ENCODE measurements at places on chromosomes 12 and 14. TPM values are rescaled to one million over a fixed set of nuclear protein-coding genes. Genes with fewer than 3 reads are reported as not detected.

Gene C12orf60
- 1.5 TPM for total RNA-seq

Gene TMEM121
- 11.0 TPM for total RNA-seq

Gene RDH12
- total RNA-seq: not detected

Gene ZFHX2
- 0.32 TPM for total RNA-seq

Gene SMCO2
- not detected for total RNA-seq

Gene KRT79
- not detected for total RNA-seq

Gene SLC15A4
- total RNA-seq: 35.8 TPM

Gene TAS2R7
- 0.32 TPM for total RNA-seq

Gene LHX5
- not detected for total RNA-seq

- DNase-seq: no peak
Observed at GRCh38 chr14:90519262-90519920, 122.6 kb downstream of the CALM1 start.

DNA sequence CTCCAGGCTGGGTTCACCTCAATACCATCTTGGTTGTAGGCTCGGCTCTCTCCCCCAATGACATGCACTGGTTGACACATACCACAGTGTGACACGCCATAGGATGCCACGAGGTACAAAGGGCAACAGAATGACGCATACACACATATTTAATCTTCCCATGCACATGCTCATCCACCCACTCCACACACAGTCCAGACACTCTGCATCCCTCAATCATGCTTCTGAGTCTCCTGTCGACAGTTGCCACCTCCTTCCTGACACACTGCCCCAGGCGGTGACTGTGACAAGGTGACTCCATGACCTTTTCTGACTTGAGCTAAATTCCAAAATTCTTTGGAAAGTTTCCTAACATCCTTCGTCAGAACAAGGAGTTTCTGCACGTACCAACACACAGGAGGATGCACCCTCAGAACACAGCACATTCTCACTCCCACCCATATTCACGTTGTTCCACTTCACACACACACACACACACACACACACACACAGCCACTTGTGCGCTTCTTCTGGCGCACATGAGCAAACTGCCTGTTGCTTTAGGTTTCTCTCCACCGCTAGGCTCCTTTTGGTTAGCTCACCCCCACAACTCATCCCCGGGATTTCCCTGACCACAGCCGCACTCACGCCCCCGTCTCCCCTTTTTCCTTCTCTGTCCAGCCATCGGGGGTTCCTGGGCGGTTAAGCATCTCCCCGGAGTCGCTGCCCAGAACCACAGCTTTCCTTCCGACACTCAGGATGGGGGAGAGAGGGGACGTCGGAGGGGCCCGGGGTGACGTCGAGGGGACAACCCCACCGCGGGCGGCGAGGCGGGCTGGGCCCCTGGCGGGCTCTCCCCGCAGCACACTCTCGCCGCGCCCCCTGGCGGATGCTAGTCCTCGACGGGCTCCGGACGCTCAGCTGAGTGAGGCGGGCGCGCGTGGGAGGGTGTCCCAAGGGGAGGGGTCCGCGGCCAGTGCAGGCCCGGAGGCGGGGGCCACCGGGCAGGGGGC, 536 bp upstream of the WNT1 start:
- no peak for DNase-seq

GRCh38 chr14:100281286-100282082, 24.8 kb downstream of the SLC25A29 start:
- peak; percentile 52 for DNase-seq

DNA sequence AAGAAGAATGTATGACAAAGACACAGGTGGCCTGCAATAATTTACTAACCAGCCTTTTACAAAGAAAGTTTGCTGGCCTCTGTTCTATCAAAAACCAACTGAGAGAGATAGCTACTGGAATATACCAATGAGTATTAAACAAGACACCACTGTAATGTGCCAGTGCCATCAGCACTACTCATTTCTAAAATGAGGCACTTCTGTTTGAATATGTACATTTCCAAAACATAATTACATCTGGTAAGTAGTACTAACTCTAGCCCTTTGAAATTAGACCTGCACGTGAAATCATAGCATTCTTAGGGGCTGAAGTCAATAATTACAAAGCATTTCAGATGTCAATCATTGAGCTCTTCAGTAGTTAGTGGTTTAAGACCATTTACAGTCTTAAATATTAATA, 6.9 kb upstream of the SYCP3 start:
- no peak for DNase-seq

DNA sequence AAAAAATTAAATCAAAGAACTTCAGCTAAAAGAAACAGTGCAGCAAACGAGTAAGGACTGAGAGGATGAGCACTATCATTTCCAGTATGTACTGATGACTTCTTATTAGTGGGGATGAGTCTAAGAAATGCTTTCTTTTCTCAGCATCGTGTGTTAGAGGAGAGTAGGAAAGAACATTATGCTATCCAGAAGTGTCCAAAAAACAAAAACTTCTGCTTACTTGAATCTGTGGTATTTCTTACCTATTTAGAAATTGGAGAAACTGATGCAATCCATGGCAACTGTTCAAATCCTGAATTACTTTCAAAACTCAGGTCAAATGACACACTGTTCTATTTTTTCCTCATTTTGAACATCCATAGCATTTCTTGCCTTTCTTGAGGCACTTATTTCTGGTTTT, 23.7 kb downstream of the ABCD2 start:
- no peak for DNase-seq

DNA sequence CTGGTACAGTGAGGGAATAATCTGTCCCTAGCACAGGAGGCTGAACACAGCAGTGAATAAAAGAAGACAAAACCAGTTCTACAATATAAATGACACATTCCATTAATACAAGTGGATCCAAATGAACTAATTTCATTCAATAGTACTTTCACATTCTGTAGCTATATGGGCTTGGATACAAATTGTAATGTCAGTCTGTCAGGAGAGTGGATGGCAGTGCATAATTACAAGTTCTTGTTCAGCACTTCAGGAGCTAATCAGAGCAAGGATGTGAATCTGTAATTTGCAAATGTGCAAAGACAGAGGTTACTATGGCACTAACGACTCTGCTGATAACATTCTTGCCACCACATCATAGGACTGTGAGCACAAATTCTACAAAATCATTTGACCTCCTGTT, 697.9 kb downstream of the DIO2 start:
- no peak for DNase-seq

DNA sequence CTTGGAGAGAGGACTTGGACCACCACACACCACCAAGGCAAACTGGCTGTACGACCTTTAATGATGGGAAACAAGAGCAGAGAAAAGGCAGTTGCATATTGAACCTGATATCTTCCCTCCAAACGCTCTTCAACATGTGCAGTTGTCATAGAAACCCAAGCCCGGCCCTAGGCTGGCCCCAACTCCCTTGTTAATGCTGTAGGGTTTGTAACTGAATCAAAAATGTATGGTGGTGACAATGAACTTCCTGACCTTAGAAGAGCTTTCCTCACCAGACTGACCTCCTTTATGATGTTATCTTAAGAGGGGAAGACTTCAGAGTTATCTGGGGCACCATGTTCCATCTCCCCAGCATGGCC, 12.3 kb downstream of the APOLD1 start:
- DNase-seq: no peak

DNA sequence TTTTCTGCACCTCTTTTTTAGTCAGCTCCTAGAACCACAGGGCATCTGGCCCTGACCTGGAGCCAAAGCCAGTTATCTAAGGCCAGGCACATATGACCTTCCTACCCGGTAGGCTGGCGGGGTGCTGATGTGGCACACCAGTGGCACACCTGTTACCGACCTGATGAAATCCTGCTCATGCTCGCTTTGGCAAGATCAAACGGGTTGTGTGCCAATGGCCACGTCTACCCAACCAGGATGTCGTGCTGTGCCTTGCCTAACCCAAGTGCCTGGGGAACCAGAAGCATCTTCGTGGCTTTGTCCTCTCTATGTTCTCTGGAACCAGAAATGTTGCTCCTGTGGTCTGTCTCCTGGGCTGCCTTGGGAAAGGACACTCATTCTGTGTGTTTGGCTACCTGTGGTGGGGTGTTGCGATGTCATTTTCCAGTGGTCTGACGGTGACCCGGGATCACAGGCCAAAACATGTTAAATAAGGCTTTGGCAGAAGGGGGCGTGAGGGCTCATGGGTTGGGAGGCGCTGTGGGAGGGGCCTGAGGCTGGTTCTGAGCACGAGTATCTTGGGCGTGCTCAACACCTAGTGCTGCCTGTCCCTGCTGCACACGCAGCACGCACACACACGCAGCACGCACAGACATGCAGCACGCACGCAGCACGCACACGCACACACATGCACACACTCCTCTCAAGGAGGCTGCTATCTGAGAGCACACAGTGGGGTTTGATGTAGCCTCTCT, 27.9 kb downstream of the CCNK start:
- DNase-seq: no peak

DNA sequence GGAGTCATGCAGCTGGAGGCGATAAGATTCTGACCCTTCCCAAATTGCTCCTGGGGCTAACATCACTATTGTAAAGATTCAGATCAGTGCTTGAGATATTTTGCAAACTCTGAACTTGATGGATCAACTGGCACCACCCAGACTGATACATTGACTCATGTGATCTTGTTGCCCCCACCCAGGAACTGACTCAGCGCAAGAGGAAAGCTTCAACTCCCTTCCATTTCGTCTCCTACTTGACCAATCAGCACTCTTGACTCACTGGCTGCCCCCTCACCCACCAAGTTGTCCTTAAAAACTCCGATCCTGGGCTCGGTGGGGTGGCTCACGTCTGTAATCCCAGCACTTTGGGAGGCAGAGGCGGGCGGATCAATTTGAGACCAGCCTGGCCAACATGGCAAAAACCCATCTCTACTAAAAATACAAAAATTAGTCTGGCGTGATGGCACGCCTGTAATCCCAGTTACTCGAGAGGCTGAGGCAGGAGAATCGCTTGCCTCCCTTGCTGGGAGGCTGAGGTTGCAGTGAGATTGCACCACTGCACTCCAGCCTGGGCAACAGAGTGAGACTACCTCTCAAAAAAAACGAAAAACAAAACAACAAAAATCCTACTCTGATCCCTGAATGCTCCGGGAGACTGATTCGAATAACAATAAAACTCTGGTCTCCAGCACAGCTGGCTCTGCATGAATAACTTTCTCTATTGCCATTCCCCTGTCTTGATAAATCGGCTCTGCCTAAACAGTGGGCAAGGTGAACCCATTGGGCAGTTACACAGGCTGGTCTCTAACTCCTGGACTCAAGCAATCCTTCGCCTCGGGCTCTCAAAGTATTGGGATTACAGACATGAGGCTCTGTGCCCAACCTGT, 9.8 kb upstream of the ARF6 start:
- no peak for DNase-seq

GRCh38 chr14:22925513-22925912, 3.7 kb downstream of the PRMT5 start:
- no peak for DNase-seq

- DNase-seq: no peak
Observed at GRCh38 chr12:11886339-11886738, 184.4 kb upstream of the BCL2L14 start.

- DNase-seq: peak; percentile 21
Observed at GRCh38 chr12:68451261-68452077, 119.3 kb upstream of the MDM1 start.

GRCh38 chr14:32608857-32609256, 279.8 kb downstream of the AKAP6 start:
- peak; percentile 53 for DNase-seq

GRCh38 chr12:47276621-47277309, 197.0 kb upstream of the AMIGO2 start:
- peak; percentile 53 for DNase-seq

GRCh38 chr12:129393357-129393937, 510.4 kb downstream of the TMEM132D start:
- DNase-seq: no peak

DNA sequence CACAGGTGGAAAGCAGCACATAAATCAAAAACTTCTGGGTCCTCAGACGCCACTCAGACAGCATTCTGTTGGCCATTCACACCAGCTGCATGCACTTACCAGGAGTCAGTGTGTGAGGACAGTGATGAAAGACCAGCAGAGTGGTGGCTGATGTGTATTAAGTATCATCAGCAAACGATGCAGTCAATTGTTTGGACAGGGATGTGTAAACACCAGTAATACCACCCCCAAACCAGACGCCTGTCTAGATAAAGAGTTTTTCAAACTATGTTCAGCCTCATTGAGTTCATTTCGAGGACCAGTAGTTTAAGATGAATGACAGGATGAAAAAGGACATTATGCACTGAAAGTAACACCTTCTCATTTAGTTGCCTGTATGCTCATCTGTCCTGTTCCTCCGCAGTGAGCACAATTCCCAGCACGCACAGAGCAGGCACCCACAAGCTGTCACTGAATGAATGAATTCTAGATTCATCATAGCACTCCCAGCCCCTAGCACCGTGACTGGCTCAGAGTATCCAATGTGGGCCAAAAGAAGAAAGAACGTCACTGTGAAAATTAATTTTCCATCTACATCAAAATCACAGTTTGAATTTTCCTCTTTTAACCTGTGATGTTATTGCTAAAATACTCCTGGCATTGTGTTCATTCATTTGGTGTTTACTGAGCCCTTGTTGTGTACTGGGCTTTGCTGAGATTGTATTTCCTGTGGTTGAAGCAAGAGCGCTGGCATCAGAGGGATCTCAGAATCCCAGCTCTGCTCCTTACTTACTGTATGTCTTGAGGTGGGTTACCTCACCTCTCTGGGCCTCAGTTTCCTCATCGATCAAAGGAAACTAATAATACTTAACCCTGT, 124.8 kb upstream of the NOS1 start:
- no peak for DNase-seq

- no peak for DNase-seq
Observed at GRCh38 chr12:82862876-82863649, 176.4 kb downstream of the TMTC2 start.

- no peak for DNase-seq
Observed at GRCh38 chr14:55807053-55807880, 227.3 kb downstream of the KTN1 start.

DNA sequence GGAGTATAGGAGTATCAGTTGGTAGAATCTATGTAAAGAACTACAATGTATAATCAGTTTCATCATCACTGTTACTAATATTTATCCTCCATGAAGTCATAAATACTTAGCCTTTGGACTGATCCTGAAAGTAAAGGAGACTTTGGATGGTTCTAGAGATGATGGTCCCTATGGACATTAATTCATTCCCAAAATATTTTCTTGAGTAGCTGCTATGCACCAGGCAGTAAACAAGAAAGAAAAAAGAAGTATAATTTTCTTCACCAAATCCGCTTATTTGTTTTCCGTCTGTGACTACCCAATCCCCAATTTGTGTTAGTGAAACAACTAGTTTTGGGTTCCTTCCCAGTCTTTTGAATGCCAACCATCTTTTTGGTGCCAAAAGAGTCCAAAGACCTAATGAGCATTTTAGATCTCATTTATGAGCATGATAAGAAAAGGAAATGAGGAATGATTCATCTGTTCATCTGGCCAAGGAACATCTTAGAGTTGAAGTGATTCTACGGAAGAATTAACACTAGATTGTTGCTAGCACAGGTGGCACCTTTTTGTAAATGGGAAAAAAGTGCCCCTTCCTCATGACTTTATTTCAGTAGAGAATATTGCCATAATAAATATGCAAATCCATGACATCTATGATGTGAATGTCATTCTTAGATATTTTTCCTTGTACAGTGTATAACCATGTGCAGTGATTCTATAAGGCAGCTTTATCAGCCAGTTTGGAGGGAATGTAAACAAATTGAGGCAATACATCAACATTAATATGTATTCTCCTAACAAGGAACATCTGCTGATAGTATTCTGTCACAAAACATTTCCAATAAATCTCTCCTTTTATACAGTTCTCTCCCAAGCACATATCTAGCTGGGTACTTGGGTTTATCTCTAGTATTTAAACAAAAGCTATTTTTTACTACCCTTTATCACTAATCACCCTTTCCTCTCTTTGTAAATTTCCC, 85.1 kb upstream of the CCDC91 start:
- DNase-seq: no peak

Measured in LHCN-M2 (cell line).